Lung microvascular endothelial cell (primary cell): ENCODE measurements at places on chromosomes 4 and X. TPM values are rescaled to one million over a fixed set of nuclear protein-coding genes. Genes with fewer than 3 reads are reported as not detected.

Gene TRAM1L1
- total RNA-seq, result 0.65 and 0.79 TPM in 2 replicates

Gene AFP
- total RNA-seq, result not detected in 2 replicates

Gene DRD5
- total RNA-seq, result not detected in 2 replicates

Gene SYP
- total RNA-seq, result under 0.01 TPM in 2 replicates

Gene ADH7
- total RNA-seq, result not detected in 2 replicates

Gene MSX1
- 0.40 and 2.0 TPM in 2 replicates for total RNA-seq

Gene RPS6KA6
- 0.87 and 0.99 TPM in 2 replicates for total RNA-seq

Gene RBM47
- total RNA-seq, result under 0.01 TPM in 1 of 2 replicates, not detected in the other

Gene S100G
- not detected in 2 replicates for total RNA-seq
